ENCODE measurements at places on chromosomes 3 and 15. TPM values are rescaled to one million over a fixed set of nuclear protein-coding genes. Genes with fewer than 3 reads are reported as not detected.
A peak's percentile ranks its signal among the peaks of the same experiment; 100 is the strongest.

DNA sequence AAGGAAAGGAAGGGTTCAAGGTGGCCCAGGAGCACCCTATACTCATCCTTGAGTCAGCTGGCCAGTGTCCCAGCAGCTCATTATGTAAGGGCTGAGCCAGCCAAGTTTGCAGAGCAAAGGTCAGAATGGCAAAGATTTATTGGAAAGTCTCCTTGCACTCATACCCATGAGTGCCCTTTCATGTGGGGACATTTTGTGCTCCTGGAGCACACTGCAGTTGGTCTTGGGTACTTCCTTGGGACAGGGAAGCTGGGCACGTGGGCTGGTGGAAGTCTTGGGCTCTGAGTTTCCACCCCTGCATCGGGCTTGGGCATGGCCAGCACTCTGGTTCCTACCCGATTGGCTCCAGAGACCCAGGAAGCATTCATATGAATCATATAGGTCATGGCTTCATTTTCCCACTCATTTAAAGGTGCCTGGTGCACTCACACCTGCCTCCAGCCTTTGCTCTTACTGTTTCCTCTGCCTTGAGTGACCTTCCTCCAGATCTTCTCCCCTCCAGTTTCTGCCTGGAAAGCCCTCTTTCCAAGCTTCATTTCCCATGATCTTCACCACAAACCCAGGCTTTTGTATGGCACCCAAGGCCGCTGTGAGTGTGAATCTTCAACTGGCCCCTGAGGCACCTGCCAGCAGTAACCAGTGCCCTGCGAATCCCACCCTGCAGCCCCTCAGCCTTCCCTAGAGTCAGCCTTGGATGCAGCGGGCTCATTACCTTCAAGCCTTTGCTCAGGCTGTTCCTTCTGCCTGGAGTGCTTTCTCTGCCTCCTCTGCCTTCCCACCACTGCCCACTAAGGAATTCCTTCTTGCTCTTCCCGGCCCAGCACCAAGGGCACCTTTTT is 10.5 kb upstream of the PRKCD start:
- H3K4me3 ChIP-seq: no peak overlapping the region
- peaks cover 7% of the 10 kb centered on the region for H3K27me3 ChIP-seq
- no peak overlapping the region for H3K27ac ChIP-seq
- peaks cover 1% of the 10 kb centered on the region for H3K4me1 ChIP-seq
- no peaks in the 10 kb centered on the region for H3K36me3 ChIP-seq
- DNase-seq: no peak

The SEMA5B gene
- total RNA-seq: not detected

DNA sequence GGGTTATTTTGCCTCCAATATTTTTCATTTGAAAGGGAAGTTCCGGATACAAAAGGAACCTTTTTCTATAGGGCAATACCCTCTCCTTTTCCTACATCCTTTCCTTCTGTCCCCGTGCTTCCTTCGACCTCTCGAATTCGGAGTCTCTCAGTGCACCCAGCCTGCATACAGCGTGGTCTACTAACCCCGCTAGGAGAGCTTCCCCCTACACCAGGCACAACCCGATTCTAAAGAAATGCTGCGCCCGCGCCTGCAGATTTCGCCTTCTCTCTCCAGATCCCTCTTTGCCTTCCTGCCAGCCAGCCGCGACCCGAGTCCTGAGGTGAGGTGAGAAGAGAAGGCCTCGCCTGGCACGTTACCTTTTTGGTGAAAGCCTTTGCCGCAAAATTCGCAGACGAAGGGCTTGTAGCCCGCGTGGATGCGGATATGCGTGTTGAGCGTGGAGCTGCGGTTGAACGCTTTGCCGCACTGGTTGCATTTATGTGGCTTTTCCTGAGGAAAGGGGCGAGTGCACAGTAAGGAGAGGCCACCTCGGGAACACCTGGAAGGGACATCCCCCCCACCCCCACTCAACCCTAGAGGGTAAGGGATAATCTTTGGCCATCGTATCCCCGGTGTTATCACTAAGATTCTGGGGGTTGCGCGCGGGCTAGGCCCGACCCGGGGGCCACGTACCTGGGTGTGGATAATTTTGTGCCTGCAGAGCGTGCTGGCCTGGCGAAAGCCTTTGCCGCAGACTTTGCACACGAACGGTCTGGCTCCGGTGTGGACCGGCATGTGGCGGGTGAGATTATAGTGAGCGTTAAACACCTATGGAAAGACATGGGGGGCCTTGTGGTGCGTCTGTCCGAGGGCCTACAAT is 2.3 kb downstream of the FEZF2 start:
- H3K36me3 ChIP-seq: no peaks in the 10 kb centered on the region
- H3K27me3 ChIP-seq: peaks cover 85% of the 10 kb centered on the region
- no peak for DNase-seq
- no peak overlapping the region for H3K4me3 ChIP-seq
- H3K27ac ChIP-seq: no peak overlapping the region

- H3K27me3 ChIP-seq: no peaks in the 10 kb centered on the region
- H3K27ac ChIP-seq: peak overlapping the region; percentile 40
- peaks cover 51% of the 10 kb centered on the region for H3K36me3 ChIP-seq
- H3K4me3 ChIP-seq: no peak overlapping the region
- H3K4me1 ChIP-seq: peaks cover 13% of the 10 kb centered on the region
Measured at GRCh38 chr3:138234401-138235179, 47.5 kb downstream of the ARMC8 start.

The ADGRG7 gene
- not detected for total RNA-seq

The MAP2K5 gene
- 25.9 TPM for total RNA-seq

The ZNF639 gene
- 34.3 TPM for total RNA-seq

DNA sequence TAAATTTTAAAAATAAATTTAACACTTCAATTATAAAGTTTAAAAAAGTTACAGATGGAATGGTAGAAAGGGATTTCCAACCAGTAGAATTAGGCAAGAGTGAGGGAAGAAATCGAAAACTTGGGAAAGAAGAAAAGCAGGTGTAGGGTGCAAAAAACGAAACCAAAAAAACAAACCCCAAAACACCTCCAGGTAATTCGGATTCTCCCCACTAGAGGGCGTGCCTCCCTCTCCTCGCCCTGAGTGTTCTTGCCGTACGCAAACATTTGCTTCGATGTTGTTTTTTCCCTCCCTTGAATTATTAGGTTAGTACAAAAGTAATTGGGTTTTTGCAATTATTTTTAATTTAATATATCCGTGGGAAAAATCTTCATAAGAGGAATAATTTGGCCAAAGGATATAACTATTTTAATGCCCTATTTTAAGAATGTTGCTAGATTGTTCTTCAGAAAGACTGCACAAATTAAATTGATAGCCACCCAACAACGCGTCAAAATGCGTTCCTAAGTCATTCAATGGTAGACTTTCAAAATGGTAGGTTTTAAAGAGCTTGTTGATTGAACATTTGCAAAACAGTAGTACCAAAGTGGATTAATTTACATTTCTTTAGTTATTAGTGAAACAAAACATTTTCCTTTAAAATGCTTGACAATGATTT is 63.7 kb downstream of the SLC30A4 start:
- peaks cover 46% of the 10 kb centered on the region for H3K4me1 ChIP-seq
- no peaks in the 10 kb centered on the region for H3K27me3 ChIP-seq
- H3K27ac ChIP-seq: no peak overlapping the region
- DNase-seq: peak; percentile 68
- H3K4me3 ChIP-seq: peak overlapping the region; percentile 42
